NCI-H146 (cell line): ENCODE measurements at places on chromosomes 6 and 20.

DNA sequence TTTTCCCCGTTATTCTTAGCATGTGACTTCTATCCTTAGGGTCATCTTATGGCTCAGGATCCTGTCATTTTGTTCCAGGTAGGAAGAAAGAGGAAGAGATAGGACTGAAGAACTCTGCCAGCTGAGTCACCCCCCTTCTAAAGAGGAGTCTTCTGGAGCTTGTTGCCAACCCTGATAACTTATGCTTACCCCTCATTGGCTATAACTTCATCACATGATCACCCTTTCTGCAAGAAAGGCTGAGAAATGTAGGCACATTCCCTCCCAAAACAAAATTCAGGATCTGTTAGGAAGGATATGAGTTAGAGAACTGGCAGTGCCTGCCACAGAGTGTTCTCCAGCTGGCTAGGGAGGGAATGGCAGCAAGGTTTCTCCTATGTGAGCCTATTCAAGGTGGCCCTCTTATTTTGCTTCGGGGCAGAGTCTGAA, 35.6 kb downstream of the ARFGEF2 start:
- no peak for DNase-seq

- no peak for DNase-seq
These were observed 33.4 kb downstream of the IL20RA start for GRCh38 chr6:137011406-137011805.

GRCh38 chr20:7199861-7200260, 432.4 kb downstream of the BMP2 start:
- DNase-seq = no peak

DNA sequence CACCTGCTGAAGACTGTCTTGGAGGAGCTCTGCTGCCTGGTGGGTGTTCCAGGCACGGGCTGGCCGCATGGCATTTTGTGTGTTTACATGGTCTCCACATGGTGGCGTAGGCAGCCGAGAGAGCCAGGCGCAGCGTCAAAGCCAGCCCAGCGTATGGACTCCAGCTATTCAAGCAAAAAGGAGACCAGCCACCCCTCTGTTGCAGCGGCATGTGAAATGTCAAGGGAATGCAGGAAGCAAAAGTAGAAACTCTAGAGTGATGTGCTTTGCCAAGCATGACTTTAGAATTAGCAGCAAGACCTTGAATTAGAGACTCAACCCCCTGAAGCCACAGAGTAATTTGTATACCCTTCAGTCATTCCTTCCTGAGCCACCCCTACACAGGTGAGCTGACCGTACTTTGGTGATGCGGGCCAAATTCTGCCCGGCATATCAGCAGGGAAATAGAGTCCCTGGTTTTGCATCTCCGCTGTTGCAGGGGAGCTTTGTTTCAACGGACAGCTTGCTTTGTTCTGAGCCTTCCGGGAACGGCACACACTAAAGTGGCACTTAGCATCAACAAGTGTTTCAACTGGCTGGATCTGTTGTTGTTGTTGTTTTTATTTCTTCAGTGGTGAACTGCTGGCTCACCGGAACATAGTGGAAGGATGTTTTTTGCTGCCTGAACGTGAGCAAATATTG, 48.5 kb downstream of the FNDC1 start:
- DNase-seq = peak; percentile 15

- no peak for DNase-seq
These were observed 70.0 kb upstream of the TBXT start for GRCh38 chr6:166237617-166238016.

DNA sequence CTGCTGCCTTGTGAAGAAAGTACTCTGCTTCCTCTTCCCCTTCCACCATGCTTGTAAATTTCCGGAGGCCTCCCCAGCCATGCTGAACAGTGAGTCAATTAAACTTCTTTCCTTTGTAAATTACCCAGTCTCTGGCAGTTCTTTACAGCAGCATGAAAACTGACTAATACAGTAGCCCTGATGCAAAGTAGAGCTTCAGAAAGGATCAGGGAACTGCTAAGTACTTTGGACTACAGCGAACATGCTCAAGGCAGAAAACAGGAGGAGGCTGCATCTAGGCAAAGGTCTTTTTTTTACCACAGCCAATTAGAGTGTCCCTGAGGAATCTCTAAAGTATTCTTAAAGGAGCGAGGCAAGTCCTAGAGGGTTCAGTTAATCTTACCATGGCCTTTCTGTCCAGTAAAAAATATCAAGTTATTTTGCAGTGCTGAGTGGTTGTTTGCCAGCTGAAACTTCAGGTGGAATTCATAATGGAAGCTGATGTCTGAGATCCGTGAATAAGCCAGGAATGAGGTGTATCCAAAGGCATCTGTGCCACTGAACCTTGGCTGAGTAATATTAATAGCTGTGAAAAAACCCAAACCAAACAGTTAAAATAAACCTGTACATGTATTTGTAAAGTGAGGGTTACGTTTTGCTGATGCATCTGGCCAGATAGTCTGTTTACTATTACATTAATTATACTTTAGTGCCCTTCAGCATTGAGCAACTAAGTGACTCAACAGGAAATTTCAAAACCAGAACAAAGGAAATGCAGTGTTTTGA, 170.4 kb downstream of the PHF3 start:
- no peak for DNase-seq

DNA sequence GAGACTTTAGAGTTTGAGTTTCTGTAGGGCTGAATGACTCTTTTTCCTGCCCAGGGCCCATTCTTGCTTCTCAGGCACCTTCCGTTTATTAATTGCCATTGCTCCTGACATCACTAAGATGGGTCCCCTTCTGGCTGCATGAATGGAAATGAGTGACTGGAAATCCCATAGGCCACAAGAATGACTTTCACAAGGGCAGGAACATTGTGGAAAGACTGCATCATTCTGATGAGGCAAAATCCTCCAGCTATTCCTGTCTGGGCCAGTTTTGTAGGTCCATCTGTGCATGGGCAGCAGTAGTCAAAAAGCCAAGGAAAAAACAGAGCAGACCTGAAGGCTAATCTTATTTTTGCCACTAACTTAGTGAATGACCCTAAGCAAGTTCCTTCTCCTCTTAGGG, 19.3 kb downstream of the TMEM74B start:
- no peak for DNase-seq

DNA sequence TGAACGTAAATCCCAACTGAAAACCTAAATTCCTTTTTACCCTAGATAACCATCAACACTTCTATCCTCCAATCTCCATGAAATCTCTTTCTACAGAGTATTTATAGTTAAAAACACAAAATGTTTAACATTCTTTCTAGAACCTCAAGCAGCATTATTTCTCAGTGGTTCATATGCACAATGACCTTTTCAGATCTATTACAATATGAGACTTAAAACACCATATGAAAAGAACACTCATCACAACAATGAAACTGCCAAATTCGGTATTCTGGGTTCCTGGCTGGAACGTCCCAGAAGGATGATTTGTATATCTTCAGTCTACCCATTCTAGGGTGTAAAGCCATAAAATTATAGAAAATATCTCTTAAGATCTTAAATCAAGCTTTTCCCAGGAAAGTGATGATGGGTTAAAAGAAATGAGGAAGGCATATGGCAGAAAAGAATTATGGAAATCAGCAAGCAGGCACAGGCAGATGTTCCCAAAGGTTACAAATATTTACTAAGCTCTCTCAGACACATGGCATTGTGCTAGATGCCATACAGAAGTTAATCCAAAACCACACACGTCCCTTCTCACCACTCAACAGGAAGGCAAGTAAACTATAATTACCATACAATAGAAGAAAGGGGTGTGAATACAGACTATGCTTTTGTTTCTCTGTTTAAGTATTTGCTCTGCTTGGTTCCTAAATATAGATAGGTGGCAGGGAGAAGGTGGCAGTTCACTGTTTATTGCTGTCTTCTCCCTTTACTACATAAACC, 118.0 kb downstream of the CHD6 start:
- DNase-seq = peak; percentile 65

GRCh38 chr20:41290804-41291389, 26.6 kb downstream of the ZHX3 start:
- no peak for DNase-seq

GRCh38 chr20:63270606-63271325, 1.8 kb upstream of the ARFGAP1 start:
- DNase-seq = no peak

DNA sequence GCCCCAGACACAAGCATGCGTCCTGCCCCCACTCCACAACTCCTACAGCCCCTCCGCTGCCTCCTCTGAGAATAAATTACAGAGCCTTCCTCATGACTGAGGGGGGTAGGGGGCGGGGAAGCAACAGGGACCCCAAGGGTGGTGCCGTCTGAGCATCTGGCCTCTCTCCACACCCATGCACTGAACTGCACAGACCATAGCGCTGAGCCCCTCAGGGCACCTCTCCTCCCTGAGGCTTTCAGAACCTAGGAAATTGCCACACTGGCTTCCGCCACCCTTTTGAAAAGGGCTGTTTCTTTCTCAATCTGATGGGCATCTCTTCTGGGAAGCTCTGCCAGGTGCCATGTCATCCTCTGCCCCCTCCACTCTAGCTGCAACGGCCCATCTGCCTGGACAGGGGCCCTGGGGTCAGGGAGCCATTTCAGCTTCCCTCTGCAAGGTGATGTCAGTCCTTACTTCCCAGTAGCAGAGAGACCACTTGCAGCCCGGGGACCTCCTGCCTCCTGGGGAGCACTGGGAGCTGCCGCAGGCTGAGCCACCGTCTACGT, 2.5 kb downstream of the CST7 start:
- DNase-seq = peak; percentile 4

GRCh38 chr6:157228426-157229131, 94.7 kb downstream of the TMEM242 start:
- peak; percentile 99 for DNase-seq

- no peak for DNase-seq
These were observed 26.8 kb upstream of the SLC9A8 start for GRCh38 chr20:49785852-49786175.

- no peak for DNase-seq
These were observed 304.7 kb upstream of the RGS17 start for GRCh38 chr6:153435787-153436186.

- no peak for DNase-seq
These were observed 353.2 kb downstream of the BTBD3 start for GRCh38 chr20:12270863-12271262.

DNA sequence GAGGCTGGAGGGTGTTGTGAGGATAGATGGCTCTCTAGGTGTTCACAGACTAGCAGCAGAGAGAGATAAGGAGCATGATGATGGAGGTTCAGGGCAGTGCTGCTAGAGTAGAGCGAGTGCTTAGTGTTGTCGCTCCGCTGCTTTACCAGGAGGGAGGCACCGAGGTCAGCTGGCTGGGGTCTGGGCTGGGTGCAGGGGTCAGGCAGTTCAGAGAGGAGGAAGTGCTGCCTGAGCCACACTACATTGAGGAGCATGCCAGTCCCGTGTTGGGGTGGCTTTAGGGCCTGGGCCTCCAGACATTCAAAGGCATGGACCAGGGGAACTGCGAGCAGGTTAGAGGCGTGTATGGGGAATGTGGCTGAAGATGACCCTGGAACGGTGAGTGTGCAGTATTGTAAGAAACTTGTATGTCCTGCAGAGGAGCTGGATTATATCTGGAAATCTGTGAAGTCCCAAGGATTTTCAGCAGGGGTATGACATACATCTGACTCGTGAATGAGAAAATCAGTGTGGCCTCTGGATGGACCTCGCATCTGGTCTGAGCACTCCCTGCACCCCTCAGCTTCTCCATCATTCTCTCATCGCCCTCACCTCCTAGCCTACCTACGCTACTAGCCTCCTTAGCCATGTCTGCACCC, 66.9 kb downstream of the IGF2R start:
- no peak for DNase-seq

DNA sequence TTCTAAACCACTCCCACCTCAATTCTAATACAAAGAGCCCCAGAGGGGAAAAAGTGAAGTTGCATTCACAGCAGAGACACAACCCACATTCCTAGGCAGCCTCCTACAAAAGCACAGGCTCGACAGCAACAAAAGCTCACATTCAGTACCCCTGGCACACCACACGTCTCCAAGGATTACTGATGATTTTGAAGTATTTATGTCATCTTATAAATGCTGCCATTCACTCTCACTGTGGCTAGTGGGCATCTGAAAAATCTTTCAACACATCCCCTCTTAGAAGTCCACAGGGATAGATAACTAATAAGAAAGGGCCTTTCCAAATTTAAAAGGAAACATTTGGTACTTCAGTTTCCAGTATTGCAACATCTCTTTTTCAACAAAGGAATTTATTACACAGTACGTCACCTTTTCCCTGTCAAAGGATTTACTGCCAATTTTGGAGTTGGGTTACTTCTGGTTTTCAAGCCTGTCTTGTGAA, 146.7 kb downstream of the TASP1 start:
- DNase-seq = no peak
